ENCODE measurements at places on chromosomes 12 and 14.

DNA sequence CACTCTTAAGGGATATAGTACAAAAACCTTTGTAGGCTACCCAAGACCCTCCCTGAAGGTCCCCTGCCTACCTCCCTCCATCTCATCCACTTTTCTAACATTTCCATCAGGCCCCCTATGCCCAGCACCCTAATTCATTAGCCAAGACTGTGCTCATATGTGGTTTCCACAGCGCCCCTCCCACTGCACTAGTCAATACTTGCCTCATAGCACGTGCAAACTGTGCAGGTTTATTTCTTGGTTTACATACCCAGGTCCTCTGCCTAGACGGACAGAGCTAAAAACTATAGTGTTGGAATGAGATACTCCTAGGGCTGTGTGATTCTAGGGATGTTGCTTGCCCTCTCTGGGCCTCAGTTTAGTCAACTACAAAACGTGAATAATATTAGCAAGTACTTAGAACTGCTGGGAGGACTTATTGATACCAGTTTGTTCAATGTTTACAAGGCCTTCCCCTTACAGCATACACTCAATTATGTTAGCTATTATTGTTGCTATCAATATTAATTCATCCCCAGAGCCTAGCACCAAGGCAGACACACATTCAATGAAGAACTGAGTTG, 50.4 kb downstream of the NUAK1 start:
- no peak overlapping the region for H3K4me3 ChIP-seq
- H3K36me3 ChIP-seq, result no peaks in the 10 kb centered on the region
- H3K27ac ChIP-seq, result no peak overlapping the region
- no peaks in the 10 kb centered on the region for H3K4me1 ChIP-seq

- no peak overlapping the region for H3K4me3 ChIP-seq
- no peak for DNase-seq
- H3K27ac ChIP-seq, result no peak overlapping the region
- peaks cover 14% of the 10 kb centered on the region for H3K36me3 ChIP-seq
- no peaks in the 10 kb centered on the region for H3K27me3 ChIP-seq
Observed at GRCh38 chr12:1373901-1374735, 220.3 kb downstream of the FBXL14 start.

DNA sequence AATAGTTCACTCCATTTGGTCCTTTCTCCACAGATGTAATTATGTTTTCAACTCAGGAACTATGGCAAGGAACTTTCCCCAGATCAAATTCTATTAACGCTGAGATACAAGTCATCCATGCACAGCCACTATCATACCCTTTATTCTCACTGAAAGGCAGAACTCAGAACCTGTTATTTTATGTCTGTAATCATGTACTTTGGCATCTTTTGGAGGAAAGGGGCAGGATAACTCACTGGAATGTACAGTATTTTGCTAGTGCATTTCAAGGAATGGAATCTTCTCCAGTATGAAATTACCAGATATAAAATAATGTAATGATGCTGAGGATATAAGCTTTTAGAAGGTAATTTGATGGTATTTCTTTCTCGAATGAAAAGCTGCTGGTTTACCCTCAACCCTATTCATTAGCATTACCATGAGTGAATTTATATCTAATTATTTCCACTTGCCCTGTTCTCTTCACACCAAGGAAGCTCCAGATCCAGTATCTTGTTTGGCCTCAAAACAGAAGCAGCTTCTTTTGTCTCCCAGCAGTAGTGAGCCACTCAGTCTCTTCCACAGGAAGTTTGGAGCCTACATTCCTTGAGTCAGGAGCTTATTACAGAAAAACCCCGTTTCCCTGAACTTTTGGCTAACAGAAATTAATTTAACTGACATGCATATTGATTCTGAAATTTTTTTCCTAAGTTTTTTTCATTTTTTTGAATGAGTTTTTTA, 10.0 kb upstream of the AMHR2 start:
- no peaks in the 10 kb centered on the region for H3K27me3 ChIP-seq
- H3K4me1 ChIP-seq, result peaks cover 2% of the 10 kb centered on the region
- H3K27ac ChIP-seq, result no peak overlapping the region
- no peak for DNase-seq
- H3K4me3 ChIP-seq, result no peak overlapping the region
- H3K36me3 ChIP-seq, result peaks cover 51% of the 10 kb centered on the region

- H3K27me3 ChIP-seq, result no peaks in the 10 kb centered on the region
- no peak overlapping the region for H3K4me3 ChIP-seq
- DNase-seq, result no peak
Observed at GRCh38 chr12:14937689-14938088, 648 bp downstream of the ERP27 start.

DNA sequence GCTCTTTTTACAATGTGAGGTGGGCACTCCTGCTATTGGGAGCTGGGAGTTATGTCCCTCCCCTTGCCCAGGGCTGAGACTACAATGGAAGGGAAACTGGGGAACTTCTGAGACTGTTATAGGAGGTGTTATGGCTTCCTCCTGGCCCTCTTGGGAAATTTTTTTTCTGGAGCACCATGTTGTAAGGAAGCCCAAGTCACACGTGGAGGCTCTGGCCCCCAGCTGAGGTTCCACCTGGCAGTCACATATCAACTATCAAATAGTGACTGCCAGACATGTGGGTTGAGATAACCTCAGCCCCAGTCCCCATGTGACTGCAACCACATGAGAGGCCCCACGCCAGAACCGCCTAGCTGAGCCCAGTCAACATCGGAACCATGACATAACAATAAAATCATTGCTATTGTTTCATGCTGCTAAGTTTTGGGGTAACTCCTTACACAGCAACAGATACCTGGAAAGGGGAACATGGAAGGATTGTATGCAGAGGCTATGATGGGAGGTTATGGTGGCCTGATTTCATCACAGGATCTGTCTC, 99.4 kb upstream of the NCOR2 start:
- no peaks in the 10 kb centered on the region for H3K4me1 ChIP-seq
- peaks cover 11% of the 10 kb centered on the region for H3K27me3 ChIP-seq
- no peak overlapping the region for H3K27ac ChIP-seq
- no peak for DNase-seq

GRCh38 chr12:110007881-110008280, 8.7 kb downstream of the ANKRD13A start:
- no peak overlapping the region for H3K4me3 ChIP-seq
- no peak for DNase-seq
- no peak overlapping the region for H3K27ac ChIP-seq
- peaks cover 44% of the 10 kb centered on the region for H3K4me1 ChIP-seq
- peaks cover 2% of the 10 kb centered on the region for H3K36me3 ChIP-seq

- H3K36me3 ChIP-seq, result no peaks in the 10 kb centered on the region
- no peaks in the 10 kb centered on the region for H3K27me3 ChIP-seq
- H3K4me1 ChIP-seq, result no peaks in the 10 kb centered on the region
- H3K27ac ChIP-seq, result no peak overlapping the region
- no peak overlapping the region for H3K4me3 ChIP-seq
Observed at GRCh38 chr12:105419606-105420005, 89.1 kb downstream of the C12orf75 start.

DNA sequence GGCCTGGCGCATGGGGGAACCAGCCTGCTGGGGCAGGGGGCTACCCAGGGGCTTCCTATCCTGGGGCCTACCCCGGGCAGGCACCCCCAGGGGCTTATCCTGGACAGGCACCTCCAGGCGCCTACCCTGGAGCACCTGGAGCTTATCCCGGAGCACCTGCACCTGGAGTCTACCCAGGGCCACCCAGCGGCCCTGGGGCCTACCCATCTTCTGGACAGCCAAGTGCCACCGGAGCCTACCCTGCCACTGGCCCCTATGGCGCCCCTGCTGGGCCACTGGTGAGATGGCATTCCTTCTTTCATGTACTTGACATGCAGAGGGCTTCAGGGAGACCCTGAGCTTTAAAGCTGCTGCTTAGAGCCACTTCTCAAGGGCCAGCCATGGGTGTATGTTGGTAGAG, 9.0 kb downstream of the LGALS3 start:
- no peaks in the 10 kb centered on the region for H3K27me3 ChIP-seq
- H3K4me1 ChIP-seq, result no peaks in the 10 kb centered on the region
- DNase-seq, result no peak
- no peak overlapping the region for H3K4me3 ChIP-seq

DNA sequence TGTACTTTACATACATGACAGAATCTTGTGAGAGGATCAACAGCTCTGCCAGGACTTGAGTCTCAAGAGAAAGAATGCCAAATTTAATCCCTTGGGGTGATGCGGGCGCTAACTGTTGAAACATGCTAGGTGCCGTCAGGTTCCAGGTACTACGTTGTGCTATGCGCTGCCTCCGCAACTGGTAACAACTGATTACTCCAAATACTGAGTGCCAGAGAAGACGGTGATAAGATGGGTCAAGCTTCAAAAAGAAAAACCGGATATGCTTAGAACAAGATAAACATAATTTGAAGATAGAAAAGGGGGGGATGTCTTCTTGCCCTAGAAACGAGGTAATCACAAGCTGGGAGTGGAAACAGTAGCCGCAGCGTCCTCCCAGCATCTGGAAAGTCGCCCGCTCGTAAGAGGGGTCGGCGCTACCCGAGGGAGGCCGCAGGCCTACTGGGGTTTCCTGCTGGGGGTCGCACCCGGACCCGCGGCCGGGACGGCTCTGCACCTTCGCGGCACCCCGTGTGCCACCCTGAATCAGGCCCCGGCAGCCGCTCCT, 678 bp downstream of the ZBTB25 start:
- H3K27ac ChIP-seq, result peak overlapping the region; percentile 100
- H3K4me1 ChIP-seq, result peaks cover 45% of the 10 kb centered on the region
- DNase-seq, result no peak

DNA sequence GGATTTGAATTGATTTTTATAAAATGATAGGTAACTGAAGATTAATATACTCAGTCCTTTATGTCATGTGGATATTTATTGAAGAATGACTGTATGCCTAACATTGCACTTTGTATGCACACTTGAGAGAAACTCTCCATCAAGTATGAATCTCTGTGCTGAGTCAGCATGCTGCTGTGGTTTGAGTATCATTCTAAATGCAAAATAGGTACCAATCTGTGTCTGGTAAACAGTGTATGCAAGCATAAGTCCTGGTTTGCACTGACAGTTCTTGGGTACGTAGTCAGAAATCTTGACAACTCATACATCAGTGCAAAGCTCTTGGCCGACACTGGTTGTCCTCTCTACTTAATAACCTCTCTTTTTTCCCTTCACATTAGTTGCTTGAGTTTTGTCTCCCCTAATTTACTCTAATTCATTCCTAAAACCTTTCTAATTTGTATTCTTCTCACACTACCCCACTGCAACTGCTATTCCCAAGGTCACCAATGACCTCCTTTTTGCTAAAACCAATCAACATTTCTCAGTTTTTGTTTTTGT, 21.8 kb downstream of the MGAT4C start:
- H3K27me3 ChIP-seq, result no peaks in the 10 kb centered on the region
- no peaks in the 10 kb centered on the region for H3K36me3 ChIP-seq
- H3K27ac ChIP-seq, result no peak overlapping the region
- H3K4me3 ChIP-seq, result no peak overlapping the region

DNA sequence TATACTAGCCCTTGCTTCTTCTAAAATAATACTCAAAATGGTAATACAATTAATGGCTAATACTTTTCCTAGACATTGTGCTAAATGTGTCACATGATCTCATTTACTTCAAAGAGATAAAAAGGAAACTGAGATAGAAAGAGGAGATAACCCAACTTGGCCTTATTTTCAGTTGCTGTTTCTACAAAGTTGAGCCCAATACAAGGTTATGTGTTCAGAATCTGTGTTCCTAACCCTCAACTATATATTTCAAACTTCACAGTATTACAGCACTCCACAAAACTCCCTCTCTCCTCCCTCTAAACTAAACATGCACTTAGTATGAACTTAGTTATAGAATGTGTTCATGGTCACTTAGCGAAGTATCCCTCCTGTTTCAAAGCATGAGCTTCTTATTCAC, 277.9 kb downstream of the CCER1 start:
- no peaks in the 10 kb centered on the region for H3K27me3 ChIP-seq
- H3K4me3 ChIP-seq, result no peak overlapping the region
- no peaks in the 10 kb centered on the region for H3K36me3 ChIP-seq

DNA sequence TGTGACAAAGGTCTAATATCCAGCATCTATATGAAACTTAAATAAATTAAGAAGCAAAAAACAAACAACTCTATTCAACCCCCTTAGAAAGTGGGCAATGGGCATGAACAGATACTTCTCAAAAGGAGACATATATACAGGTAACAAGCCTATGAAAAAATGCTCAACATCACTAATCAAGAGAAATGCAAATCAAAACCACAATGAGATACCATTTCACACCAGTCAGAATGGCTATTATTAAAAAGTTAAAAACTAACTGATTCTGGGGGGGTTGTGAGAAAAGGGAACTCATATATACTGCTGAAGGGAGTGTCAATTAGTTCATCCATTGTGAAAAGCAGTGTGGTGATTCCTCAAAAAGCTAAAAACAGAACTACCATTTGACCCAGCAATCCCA, 198.9 kb downstream of the BMP4 start:
- H3K27ac ChIP-seq, result no peak overlapping the region
- no peaks in the 10 kb centered on the region for H3K4me1 ChIP-seq
- no peaks in the 10 kb centered on the region for H3K27me3 ChIP-seq
- no peaks in the 10 kb centered on the region for H3K36me3 ChIP-seq

GRCh38 chr14:38367922-38368321, 112.0 kb upstream of the CLEC14A start:
- no peak for DNase-seq
- no peaks in the 10 kb centered on the region for H3K36me3 ChIP-seq
- no peak overlapping the region for H3K4me3 ChIP-seq

- DNase-seq, result no peak
- no peaks in the 10 kb centered on the region for H3K36me3 ChIP-seq
Observed at GRCh38 chr14:78933948-78934524, 763.9 kb downstream of the NRXN3 start.

- H3K36me3 ChIP-seq, result no peaks in the 10 kb centered on the region
- peaks cover 23% of the 10 kb centered on the region for H3K27me3 ChIP-seq
- H3K27ac ChIP-seq, result no peak overlapping the region
- no peak for DNase-seq
- no peak overlapping the region for H3K4me3 ChIP-seq
- H3K4me1 ChIP-seq, result no peaks in the 10 kb centered on the region
Observed at GRCh38 chr12:110266980-110267620, 13.9 kb upstream of the ATP2A2 start.

DNA sequence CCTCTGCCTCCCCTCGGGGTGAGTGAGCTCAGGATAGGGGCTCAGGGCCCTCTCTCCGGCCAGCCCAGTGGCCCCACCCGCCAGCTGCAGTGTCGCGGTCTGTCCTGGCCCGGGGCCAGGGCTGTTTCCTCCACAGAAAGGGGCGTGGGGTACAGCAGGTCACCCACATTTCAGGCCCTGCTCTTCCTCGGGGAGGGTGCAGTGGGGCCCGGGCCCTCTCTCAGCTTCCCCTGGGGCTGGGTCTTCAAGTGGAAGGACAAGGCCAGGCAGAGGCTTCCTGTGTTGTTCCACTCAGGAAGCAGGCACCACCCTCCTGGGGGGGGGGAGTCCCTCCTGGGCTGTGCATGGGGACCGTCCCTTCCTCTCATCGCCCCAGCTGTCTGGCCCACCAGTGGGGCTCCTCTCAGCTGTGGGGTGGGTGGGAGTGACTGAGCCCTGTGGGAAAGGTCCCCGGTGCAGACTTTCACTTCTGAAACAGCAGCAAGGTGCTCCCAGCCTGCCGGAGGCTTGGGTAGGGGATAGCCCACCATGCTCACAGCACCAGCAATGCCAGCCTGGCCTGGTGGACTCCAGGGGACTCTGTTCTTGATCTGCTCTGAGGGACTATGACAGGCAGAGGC, 3.7 kb downstream of the GPR132 start:
- H3K36me3 ChIP-seq, result no peaks in the 10 kb centered on the region
- peaks cover 45% of the 10 kb centered on the region for H3K4me1 ChIP-seq
- peak overlapping the region; percentile 62 for H3K4me3 ChIP-seq
- no peaks in the 10 kb centered on the region for H3K27me3 ChIP-seq
- peak overlapping the region; percentile 96 for H3K27ac ChIP-seq

Measured in T-cell (primary cell).